RWPE1 (cell line): ENCODE measurements at places on chromosomes 1 and 21.

- DNase-seq: no peak
These were observed 116.4 kb downstream of the FGGY start for GRCh38 chr1:59413327-59413720.

DNA sequence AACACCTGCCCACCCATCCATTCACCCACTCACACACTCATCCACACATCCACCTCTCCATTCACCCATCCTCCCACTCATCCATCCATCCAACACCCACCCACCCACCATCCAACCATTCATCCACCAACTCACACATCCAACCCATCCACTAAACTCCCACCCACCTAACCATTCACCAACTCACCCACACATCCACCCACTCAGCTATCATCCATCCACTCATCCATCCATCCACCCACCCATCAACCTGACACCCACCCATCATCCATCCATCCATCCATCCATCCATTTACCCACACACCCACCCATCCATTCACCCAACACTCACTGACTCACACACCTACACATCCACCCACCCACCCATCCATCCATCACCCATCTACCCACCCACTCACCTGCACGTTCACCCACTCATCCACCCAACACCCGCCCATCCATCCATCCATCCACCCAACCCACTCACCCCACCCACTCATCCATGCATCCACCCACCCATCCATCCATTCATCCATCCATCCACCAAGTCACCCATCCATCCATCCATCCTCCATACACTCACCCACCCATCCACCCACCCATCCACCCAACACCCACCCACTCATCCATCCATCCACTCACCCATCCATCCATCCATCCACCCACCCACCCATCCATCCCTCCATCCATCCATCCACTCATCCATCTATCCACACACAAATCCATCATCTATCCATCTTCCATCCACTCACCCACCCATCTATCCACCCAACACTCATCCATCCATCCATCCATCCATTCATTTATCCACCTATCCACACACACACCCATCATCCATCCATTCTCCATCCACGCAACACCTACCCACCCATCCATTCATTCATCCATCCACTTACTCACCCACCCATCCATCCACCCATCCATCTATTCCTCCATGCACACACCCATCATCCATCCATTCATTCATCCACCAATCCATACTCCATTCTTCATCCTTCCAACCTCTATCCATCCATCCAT, 17.4 kb upstream of the PRDM16 start:
- DNase-seq: no peak

- DNase-seq: no peak
These were observed 437.9 kb downstream of the NCAM2 start for GRCh38 chr21:21436012-21436534.

DNA sequence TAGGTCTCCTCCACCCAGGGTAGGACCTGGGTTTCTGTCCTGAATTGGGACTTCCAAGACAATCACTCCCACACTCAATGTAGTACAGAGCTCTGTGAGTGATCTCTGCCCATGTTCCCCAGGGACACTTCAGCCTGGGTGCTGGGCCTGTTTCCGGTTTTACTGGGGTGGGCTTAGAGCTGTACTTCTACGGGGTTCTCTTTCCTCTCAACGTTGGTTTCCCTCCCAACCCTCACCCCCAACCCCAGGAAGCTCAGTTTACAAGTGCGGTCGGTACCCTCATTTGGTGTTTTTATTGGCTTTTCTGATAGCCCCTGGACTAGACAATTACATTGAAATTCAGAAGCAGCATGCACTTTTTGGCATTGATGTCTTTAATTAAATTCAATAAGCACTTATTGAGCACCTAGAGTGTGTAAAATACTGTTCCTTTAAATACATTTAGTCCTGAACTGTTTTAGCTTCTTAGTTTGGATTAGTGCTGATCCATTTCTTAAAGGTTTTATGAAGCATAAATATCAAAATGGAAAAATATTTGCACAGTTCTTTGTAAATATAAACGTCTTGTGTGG, 542 bp upstream of the XPR1 start:
- DNase-seq: no peak

GRCh38 chr1:176692431-176692830, 229.5 kb downstream of the PAPPA2 start:
- no peak for DNase-seq

- DNase-seq: no peak
These were observed 82.0 kb upstream of the ATP1A1 start for GRCh38 chr1:116291024-116291423.

- peak; percentile 95 for DNase-seq
These were observed 12.2 kb downstream of the UTP25 start for GRCh38 chr1:209839875-209840546.

- peak; percentile 59 for DNase-seq
These were observed 56.8 kb upstream of the PRDX6 start for GRCh38 chr1:173420330-173420806.

GRCh38 chr1:232620356-232620969, 9.5 kb downstream of the SIPA1L2 start:
- DNase-seq: peak; percentile 28

- DNase-seq: peak; percentile 27
These were observed 8.6 kb upstream of the MT1HL1 start for GRCh38 chr1:237012788-237013383.

GRCh38 chr1:6971699-6972098, 186.4 kb downstream of the CAMTA1 start:
- no peak for DNase-seq

GRCh38 chr1:204087181-204087892, 14.4 kb downstream of the SOX13 start:
- DNase-seq: no peak

DNA sequence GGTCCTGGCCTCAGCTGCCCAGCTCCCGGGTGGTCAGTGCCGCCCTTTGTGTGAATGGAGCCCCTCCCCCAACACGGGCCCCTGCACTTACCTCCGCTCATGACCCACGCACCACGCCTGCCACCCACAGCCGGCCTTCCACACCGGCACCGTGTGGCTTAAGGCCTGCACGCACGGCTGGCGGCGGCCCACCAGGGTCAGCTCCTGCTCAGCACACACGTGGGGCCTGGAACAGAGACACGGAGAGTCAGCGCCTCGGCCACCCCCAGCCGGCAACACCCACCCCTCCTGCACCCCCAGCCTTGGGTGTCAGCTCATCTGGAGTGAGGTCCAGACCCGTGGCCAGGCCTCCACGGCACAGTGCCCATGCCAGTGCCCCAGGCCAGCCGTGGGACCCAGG, 8.9 kb downstream of the MEGF6 start:
- DNase-seq: no peak

GRCh38 chr1:121444096-121444495, 259.3 kb downstream of the SRGAP2C start:
- DNase-seq: peak; percentile 6

DNA sequence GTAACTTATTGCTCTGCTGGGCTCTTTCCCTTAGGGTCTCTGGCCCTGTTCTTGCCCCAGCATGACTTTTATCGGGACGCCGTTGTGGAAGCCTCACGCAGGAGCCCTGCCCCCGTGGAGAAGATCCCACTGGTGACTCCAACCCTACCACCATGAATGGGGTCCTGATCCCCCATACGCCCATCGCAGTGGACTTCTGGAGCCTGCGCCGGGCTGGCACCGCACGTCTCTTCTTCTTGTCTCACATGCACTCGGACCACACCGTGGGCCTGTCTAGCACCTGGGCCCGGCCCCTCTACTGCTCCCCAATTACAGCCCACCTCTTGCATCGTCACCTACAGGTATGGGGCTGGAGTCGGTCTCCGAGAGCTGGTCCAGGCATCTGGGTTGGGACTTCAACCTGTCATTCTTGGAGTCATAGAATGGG, 322 bp downstream of the DCLRE1B start:
- DNase-seq: peak; percentile 30

- DNase-seq: no peak
These were observed 20.1 kb downstream of the PAFAH2 start for GRCh38 chr1:25977801-25978200.

- DNase-seq: no peak
These were observed 2.1 kb upstream of the TP53BP2 start for GRCh38 chr1:223847781-223848345.

DNA sequence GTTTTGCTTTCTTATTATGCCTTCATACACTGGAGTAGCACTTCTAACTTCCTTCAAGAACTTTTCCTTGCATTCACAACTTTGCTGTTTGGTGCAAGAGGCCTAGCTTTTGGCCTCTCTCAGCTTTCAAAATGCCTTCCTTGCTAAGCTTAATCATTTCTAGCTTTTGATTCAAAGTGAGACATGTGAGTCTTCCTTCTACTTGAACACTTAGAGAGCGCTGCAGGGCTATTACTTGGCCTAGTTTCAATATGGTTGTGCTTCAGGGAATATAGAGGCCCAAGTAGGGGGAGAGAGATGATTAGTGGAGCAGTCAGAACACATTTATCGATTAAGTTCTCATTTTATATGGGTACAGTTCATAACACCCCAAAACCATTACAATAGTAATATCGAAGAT, 12.4 kb downstream of the ANGEL2 start:
- no peak for DNase-seq

DNA sequence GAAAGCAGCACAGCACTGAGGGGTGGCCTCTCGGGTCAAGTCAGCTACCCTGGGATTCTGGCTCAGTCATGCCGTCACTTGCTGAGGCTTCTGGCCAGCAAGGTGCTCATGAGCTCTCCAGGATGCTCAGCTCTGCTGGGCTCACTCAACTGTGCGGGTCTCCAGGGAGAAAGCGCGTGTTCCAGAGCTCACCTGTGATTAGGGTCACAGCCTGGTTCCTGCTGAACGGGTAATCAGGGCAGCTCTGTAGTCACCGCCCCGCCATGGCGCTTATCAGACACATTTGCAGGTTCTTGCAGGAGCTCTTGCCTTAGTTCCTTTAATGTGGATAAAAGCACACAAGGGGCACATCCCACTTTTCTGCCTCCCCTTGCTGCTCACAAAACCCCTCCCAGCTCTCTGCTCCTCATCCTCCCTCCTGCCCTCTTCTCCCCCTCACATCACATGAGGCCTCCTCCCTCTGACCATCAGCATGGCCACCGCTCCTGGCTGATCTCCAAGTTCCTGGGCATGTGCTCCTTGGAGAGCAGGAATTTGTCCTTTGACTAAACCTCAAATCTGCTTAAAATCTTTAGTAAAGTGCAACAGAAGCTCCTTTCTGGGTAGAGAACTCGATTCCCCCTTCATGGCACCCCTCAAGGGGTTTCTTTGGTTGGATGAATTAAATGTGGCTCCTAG, 2.0 kb downstream of the PCP4 start:
- DNase-seq: no peak

DNA sequence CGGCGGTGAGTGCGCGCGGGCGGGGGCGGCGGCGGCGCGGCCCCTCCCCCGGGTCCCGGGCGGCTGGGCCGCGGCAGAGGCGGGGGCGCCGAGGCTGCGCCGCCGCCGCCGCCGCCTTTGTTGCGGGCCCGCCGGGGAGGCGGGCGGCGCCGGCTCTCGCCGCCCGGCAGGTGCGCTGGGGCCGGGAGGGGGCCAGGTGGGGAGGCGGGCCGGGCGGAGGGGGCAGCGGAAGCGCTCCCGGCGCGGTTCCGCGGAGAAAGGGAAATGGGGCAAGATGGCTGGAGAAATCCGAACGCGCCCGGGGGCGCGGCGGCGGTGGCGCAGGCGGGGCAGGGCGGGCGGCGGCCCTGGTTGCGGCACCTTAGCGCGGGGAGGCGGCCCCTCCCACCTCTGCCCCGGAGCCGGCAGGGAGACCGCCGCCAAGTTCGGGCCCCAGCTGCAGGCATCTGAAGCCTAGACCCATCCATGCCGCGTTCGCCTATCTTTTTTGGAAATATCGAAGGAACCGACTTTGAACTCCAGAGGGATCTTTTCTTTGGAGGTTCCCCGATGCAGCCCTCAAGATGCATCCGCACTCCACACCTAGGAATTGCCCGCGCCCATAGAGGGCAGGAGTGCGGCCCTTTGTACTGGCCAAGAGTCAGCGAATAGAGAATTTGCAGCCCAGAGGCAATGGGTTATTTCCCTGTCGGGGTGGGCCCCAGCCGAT, 479 bp downstream of the POGK start:
- DNase-seq: peak; percentile 33

DNA sequence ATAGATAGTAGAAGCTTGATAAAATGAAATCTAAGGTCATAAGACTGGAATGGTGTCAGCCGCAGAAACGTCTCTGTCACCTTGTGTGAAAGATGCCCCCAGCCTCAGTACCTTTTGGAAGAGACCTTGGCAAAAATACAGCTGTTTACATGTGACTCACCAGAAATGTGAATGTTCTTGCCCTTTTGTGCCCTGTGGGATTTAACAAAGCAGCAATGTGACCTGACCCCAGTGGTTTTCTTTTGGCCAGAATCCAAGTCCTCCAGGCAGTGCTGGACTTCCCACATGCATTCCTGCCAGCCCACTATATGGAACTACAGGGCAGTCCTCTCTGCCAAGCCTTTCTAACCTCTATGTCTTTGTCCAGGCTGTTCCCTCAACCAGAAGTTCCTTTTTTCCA, 27.2 kb upstream of the LRRC8C start:
- peak; percentile 53 for DNase-seq

- no peak for DNase-seq
These were observed 28.8 kb upstream of the PADI4 start for GRCh38 chr1:17278996-17279830.

DNA sequence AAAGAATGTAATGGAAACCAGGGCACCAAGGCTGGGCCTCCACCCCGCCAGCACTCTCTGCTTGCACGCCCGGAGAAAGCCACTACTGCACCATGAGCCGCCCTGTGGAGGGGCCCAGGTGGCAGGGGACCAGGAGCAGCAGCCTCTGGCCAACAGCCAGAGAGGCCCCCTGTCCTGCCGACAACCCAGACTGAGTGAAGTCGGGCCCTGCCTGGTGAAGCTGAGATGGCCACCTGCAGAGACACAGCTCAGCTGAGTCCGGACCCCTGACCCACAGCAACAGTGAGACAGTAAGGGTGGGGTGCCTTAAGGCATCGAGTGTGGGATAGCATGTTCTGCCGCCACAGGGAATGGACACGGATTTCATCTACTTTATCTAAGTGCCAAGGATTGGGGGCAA, 28.9 kb downstream of the WDR4 start:
- no peak for DNase-seq

DNA sequence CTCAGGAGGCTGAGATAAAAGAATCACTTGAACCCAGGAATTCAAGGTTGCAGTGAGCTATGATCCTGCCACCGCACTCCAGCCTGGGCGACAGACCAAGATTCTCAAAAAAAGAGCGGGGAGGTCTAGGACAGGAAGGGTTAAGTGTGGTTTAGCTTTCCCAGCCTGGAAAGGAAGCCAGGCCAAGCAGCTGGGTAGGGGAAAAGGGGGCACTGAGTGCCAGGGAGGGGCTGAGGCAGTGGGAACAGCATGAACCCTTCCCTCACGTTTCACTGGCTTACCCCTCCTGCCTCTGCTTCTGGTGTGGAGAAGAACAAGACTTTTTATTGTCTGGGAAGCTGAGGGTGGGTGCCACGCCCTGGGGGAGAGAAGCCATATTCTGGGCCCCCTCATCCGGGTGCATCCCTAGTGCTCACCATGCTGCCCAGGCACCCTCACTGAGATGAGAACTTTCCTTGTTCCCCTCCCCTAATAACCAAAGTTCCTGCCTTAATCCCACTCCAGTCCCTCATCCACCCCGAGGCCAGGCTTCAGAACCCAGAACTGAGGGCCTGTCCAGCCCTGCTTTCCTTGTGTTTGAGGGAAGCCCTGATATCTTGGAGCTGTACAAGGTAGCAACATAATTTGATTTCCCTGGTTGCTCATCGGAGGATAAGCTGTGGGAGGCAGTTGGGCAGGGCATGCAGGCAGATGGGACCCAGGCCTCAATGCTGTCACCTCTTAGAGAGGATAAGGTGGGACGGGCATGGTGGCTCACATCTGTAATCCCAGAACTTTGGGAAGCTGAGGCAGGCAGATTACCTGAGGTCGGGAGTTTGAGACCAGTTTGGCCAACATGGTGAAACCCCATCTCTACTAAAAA, 2.0 kb upstream of the LMNA start:
- no peak for DNase-seq

- DNase-seq: no peak
These were observed 13.3 kb downstream of the GPR157 start for GRCh38 chr1:9115351-9116205.
